ENCODE measurements at places on chromosomes 13 and 19.

- no peak for DNase-seq
Observed at GRCh38 chr19:3059653-3060052, 2.6 kb downstream of the TLE5 start.

DNA sequence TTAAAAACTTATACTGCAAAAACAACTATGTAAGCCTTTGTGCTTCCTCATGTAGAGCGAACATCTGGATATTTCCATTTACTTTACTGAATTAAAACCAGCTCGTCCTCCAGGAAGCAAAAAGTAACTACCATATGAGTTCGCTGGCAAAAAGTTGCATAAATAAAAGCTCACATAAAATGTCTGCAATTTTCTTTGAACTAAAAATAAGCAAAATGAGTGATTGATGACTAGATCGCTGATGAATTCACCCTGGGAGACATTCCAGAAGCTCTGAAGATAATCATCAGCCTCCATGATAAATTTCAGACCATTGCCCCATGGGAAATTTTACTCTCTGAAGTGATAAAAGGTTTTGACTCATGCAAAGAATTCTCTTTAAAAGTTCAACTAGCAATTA, 67.3 kb upstream of the SACS start:
- DNase-seq = no peak

DNA sequence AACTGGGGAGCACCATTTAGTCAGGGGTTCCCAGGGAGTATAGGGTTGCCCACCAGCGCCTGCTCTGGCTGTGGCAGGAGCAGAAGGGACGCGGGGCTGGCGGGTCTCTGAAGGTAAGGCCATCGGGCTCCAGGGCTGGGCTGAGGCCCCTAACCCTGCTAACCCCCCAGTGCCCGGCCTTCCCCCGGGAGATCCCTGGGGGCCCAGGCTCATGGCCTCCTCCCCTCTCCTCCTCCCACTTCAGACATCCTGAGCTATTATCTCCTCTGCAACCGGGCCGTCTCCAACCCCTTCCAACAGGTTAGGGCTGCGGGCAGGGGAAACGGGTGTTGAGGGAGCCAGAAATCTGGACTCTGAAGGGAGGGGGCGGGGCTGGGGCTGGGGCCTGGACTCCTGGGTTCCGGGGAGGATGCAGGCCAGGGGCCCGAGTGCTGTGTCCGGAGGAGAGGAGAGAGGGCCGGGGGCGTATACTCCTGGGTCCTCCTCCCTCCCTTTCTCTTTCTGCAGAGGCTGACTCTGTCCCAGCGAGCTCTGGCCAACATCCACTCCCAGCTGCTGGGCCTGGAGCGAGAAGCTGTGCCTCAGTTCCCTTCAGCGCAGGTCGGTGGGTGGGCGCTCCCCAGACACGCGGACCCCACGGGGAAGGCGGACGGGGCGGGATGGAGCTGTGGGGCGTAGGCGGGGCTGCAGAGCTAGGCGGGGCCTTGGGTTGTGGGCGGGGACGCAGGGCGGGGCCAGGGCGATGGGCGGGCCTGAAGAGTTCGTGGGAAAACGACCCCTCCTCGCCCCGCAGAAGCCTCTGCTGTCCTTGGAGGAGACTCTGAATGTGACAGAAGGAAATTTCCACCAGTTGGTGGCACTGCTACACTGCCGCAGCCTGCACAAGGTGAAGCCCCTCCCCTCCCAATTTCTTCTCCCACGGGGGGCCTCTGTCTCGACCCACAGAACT, 15.3 kb downstream of the TTYH1 start:
- DNase-seq = no peak

- no peak for DNase-seq
Observed at GRCh38 chr13:84946192-84946591, 853.0 kb downstream of the SLITRK6 start.

- DNase-seq = peak; percentile 61
Observed at GRCh38 chr13:109576331-109576813, 210.0 kb downstream of the IRS2 start.

DNA sequence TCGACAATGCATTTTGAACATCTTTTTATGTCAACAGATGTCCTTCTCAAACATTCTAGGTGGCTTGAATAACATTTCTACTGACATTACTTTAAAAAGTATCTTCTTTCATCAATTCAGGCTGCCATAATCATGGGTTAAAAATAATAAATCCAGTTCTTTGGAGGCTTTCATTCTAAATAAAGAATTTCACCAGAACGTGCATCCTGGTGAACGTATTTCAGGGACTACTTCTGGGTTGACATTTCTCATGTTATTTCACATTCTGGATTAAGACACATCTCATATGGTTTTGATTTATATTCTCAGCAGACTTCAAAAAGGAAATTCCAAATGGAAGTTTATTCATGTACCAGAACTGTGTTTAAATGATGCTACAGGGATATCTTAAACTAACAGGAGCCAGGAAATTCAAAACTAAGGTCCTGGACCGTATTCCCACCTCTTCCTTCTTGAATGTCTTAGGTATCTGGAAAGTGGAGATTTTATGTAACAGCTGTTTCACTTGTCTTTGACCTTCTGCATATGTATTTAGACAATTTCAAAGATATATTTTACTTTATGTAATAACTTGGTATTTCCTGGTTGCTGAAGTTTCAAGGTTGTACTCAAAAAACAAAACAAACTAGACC, 107.2 kb downstream of the STARD13 start:
- no peak for DNase-seq

DNA sequence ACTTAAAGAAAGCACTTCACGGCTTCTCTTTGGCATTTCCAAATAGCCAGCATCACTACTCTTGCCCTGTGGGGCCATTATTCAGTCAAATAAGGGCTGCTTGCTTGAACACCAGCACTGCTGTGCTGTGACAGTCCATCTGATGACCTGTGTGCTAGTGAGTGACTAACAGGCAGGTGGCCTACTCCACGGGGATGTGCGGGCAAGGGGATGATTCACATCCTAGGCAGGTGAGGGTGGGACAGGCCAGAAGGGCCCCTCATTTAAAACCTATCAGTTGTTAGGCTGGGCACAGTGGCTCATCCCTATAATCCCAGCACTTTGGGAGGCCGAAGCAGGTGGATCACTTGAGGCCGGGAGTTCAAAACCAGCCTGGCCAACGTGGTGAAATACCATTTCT, 8.2 kb downstream of the CCNE1 start:
- no peak for DNase-seq

GRCh38 chr19:17214508-17215126, 540 bp upstream of the USE1 start:
- DNase-seq = no peak

GRCh38 chr13:30529085-30529834, 63.5 kb upstream of the HMGB1 start:
- DNase-seq = no peak

- DNase-seq = no peak
Observed at GRCh38 chr19:41691268-41691970, 3.3 kb upstream of the CEACAM7 start.

DNA sequence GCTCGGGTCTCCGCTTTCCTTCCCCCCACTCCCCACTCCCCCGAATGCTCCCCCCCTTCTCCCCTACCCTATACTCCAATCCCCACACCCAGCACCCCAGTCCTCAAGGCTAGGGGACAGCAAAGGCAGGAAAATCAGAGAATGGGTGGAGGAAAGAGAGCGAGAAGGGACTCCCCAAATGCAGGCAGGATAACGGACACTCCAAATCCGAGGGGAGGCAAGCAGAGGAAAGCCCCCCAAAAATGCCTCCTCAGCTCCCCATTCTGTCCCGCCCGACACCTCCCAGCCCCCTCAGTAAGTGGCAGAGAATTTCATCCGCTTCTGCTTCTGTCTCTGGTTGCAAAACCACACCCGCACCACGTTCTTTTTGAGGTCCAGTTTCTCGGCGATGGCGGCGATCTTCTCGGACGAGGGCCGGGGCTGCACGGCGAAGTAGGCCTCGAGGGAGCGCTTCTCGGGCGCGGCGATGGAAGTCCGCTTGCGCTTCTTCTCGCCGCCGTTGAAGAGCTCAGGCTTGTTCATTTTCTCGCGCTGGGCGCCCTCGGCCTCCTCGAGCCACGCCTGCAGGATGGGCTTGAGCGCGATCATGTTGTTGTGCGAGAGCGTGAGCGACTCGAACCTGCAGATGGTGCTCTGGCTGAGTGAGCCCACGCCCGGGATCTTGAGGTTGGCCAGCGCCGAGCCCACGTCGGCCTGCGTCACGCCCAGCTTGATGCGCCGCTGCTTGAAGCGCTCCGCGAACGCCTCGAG, 2.1 kb downstream of the POU4F1 start:
- DNase-seq = no peak

DNA sequence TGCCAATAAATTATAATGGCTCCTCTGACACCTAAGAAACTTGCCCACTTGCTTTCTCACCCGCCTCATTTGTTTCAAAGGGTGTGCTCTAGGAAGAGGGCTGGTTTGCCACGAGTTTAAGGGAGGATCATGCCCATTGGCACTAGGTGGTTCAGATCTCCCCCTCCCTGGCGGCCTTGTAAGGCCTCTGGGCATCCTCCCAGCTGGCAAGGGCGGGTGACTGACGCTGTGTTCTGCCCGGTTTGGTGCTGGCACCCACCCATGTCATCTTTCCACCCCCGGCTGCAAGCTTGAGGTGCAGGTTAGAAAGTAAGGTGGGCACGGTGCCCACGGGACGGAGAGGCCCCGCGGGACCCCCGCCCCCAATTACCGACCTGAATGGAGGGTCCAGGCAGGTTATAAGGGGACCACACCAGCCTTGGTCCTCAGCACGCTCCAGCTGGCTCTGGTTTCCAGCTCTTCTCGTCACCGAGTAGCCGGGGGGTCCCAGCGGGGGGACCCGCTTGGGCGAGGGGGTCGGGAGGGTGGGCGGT, 90.4 kb downstream of the PTPRS start:
- no peak for DNase-seq

GRCh38 chr13:73325723-73326558, 267.1 kb downstream of the KLF5 start:
- DNase-seq = no peak

- DNase-seq = no peak
Observed at GRCh38 chr13:94217370-94217769, 262.1 kb downstream of the DCT start.

- DNase-seq = no peak
Observed at GRCh38 chr13:109336730-109337129, 449.7 kb downstream of the IRS2 start.

- no peak for DNase-seq
Observed at GRCh38 chr13:110465696-110466095, 95.8 kb downstream of the RAB20 start.

DNA sequence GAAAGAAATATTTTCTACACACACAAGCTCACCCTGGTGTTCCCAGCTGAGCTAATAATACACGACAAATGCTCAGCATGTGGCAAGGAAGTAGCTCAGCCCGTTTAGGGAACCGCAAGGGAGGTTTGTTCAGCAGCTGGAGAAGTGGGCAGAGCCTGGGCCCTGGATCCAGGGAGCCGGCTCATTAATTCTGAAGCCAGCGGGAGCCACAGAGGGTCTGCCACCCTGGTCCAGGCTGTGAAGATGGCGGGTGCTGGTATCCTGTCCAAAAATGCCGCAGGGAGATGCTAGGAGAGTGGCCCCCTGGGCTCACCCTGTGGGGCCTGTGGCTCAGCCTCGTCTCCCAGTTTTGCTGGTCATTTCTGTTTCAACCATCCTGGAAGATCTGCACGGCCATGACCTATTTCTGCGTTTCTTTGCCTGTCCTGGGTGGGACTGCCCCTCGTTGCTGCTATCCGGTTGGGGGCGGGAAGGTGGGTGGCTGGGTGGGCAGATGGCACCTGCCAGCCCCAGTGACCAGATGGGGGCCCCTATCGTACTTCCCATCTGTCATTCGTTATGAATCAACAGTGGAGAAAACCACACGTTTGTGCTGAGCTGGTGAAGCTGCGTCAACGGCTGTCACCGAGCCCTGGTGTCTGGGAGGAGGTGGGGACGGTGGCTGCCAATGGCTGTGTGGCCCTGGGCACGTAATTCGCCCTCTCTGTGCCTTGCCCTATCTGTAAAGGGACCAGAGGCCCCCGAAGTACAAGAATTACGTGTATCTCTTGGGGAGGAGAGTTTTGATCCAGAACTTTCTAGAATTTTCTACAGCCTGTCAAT, 2.7 kb upstream of the GNA15 start:
- DNase-seq = peak; percentile 74

- no peak for DNase-seq
Observed at GRCh38 chr13:48579165-48579918, 46.5 kb upstream of the RCBTB2 start.

DNA sequence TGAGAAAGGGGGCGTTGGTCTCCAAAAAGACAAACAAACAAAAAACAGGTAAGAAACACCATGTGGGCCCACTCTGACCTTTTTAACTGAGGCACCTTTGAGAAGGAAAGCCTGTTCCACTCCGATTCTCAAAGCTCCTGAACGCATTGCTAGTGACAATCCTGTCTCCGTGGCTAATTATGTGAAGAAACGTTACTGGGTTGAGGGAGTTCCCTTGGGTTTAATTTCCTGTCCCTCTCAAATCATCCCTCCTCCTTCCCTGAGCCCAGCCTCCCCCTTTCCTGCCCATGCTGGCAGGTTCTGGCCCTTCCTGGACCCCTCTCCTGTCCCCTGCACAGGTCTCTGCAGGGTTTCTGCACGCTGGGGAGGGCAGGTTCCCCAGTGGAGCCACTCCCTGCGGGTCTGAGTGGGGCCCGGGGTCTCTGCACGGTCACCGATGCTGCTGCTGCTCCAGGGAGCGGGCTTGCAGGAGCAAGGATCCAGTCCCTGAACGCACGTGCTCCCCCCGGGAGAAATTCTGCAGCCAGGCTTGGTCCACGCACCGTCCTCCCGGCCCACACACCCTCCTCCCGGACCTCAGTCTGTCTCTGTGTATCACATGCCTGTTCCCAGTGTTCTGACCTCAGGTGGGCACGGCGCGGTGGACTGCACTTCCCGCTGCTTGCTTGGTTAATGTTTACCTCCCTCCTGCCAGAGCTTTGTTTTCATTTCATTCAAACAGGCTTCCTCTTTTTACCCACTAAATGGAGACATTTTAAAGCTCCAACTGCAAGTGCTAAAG, 76.4 kb upstream of the MCF2L start:
- peak; percentile 24 for DNase-seq

DNA sequence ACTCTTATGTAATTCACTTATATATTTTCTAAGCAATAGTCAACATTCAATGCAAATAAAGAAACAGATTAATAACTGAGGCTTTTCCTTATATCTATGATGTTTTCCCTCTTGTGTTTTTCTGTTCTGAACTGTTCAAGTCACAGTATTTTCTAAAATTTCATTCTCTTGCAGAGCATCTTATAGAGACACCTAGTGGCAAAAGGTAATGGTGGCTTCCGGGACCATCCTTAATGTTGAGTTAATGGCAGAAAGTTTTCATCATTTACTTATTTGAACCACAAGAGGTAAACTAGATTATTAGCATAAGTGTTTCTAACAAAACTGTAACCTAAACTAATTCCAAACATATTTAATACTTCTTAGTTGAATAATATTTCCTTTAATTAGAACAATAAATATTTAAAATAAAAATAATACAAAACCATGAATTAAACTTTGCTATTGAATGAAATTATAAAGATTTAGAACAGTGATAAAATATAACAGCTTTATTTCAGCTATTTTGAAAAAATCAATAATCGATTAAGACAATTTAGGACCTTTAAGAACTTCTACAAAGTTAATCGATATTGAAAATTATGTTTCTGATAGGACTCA, 1.7 kb upstream of the SLITRK5 start:
- DNase-seq = no peak

- DNase-seq = no peak
Observed at GRCh38 chr19:2060884-2061494, 9.9 kb upstream of the MKNK2 start.

- DNase-seq = no peak
Observed at GRCh38 chr13:51258612-51259548, 36.7 kb downstream of the FAM124A start.

All from NCI-H774 (cell line).